ENCODE measurements at places on chromosomes 4 and X.

- no peak for DNase-seq
Measured at GRCh38 chrX:128250621-128251020, 198.4 kb upstream of the ACTRT1 start.

DNA sequence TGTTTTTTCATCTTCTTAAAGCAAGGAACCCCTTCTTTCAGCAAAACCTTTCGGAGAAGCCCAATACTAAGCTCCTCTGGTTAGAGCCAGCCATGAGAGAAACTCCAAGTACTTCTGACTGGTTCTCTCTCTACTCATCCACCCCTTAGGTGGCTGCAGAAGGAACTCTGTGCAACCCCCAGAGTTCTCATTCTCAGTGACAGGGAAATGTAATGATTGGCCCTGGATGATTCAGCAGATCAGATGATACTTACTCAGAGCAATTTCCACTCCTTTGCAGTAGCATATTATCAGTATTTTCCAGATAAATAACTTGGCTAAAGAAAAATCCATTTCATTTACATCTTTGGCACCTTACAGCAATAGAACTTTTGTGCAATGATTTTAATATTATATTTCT lies 3.2 kb downstream of the SPP1 start:
- DNase-seq, result no peak

GRCh38 chrX:38816155-38816554 lies 14.9 kb downstream of the MID1IP1 start:
- DNase-seq, result no peak

DNA sequence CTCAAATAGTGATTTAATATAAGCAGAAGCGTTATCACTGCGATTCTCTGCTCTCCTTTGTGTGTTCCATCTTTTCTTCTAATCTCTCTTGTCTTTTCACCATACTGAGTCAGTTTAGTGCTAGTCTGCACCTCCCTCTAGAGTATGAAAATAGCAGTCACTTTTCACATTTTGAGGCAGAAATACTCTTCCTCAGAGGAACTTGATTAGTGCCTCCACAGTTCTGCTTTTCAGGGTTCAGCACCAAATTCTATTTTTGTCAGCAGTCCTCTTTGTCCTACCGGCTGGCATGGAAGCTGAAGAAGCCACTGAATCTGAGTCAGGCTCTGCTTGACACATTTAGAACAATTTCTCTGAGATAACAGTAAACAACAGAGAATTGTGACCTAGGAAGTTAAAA lies 49.7 kb upstream of the ANKRD17 start:
- peak; percentile 4 for DNase-seq

GRCh38 chrX:40326186-40326965 lies 228.6 kb upstream of the BCOR start:
- no peak for DNase-seq

DNA sequence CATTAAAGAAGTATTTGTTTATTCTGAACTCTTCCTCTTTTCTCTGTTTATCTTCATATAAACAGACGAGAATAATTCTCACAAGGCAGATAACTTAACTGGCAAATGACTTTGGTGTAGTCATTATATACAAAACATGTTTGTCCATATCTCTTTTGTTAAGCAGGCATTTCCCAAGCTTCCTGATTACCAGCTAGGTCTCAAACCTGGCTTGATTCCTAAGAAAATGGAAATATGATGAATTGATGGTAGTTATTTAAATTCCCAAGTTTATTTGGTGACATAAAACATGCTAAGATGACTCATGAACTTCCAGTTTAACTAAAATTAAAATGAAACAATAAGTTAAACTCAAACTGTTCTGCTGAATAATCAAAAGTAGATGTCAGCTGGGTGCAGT lies 96.8 kb downstream of the ARSJ start:
- no peak for DNase-seq

DNA sequence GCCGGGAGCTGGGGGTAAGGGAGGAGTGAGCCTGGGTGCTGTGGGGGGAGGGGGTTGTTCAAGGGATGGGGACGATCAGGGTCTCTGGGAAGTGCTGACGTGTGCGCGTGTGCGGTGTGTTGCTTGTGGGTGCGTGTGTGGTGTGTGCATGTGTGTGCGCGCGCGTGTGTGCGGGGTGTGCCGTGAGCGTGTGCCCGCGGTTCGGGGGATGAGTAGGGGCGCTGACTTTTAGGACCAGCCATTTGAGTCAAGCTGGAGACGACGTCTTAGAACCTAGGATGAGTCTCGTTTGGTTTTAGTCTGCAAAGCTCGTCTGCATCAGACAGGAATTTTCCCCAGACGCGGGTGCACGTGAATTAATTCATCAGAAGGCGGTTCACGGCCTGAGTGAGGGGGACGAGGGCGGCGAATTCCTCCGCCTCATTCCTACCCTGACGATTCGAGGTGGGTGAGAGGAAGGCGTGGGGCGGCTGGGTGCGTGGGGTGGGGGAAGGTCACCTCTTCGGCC lies 950 bp upstream of the TMEM271 start:
- no peak for DNase-seq

- no peak for DNase-seq
Measured at GRCh38 chr4:121711263-121712000, 14.7 kb upstream of the ANXA5 start.

- DNase-seq, result no peak
Measured at GRCh38 chr4:170169699-170170098, 79.9 kb upstream of the AADAT start.

DNA sequence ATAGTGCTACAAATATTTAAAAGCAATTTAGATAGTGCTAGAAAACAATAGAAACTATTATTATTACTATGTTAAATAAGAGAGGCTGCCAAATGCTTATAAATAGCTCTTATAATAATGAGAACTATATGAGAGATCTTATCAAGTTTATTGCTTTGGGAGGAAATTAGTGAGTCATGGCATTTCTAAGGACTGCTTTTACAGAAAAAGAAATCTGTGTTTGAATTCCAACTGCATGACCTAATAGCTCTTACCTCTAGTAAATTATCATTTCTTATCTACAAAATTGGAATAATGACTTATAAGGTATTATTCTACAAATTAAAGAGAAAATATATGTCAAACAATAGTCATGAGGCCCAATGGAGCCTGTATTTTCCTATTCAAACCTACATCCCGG lies 177.2 kb downstream of the GABRG1 start:
- DNase-seq, result no peak

- no peak for DNase-seq
Measured at GRCh38 chr4:24570172-24570571, 14.2 kb downstream of the DHX15 start.

DNA sequence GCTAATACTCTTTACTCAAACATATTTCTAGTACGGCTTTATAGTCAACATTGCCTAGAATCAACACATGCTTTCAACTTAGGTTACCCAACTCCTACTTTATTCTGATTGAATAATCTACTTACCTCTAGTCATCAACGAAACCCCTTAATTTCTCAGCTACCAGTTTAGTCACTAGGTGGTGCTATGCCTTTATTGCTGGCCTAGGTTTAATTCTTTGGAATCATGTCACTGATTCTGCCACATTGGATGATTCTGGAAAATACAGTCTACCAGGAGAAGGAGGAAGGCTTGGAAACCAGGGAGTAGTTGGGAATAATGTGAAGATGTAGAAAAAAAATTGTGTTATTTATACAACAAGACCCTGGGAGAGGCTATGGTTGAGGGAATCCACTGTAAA lies 167.7 kb downstream of the DCAF12L2 start:
- DNase-seq, result peak; percentile 8

DNA sequence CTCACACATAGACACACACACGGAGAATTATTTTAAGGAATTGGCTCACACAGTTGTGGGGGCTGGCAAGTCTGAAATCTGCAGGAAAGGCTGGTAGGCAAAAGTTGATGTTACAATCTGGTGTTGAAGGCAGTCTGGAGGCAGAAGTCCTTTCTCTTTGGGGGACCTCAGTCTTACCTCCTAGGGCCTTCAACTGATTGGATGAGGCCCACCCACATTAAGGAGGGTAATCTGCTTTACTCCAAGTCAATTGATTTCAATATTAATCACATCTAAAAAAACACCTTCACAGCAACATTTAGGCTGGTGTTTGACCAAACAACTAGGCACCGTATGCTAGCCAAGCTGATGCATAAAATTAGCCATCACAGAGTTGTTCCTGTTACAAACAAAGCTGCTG lies 10.7 kb downstream of the MGST2 start:
- DNase-seq, result no peak

- DNase-seq, result no peak
Measured at GRCh38 chr4:14386196-14386595, 616.1 kb upstream of the CPEB2 start.

GRCh38 chrX:57905141-57905540 lies 5.1 kb downstream of the ZXDA start:
- no peak for DNase-seq

DNA sequence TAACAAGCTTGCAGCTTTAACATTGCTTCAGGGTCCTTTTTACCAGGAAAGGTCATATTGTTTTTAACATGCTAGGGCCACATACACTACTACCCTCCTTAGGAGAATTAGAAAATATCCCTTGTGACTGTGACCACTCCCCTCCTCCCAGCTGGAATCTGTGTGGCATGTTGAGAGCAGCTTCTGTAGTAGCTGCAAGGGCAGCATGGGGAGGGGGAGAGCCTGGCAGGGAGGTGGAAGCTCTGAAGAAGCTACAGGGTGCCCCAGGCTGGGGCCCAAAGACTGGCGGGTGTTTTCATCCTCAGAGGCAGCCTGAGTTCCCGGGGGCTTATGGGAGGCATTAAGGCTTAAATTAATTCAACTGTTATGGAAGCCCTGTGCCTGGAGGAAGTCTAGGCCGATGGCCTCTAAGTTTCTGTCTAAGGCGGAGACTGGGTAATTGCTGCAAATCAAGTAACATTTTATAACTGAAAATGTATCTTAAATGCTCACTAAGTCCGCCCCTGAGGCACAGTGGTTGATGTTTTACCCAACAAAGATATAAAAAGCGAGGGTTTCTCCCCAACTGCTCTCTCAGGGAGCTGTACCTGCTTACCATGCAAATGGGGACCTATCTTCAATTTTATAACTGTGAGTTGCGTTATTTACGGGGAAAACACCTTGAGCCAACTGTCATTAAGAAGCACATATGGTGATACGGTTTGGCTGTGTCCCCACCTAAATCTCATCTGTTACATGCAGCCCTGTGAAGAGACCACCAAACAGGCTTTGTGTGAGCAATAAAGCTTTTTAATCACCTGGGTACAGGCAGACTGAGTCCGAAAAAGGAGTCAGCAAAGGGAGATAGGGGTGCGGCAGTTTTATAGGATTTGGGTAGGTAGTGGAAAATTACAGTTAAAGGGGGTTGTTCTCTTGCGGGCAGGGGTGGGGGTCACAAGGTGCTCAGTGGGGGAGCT lies 37.4 kb upstream of the STS start:
- DNase-seq, result no peak

- no peak for DNase-seq
Measured at GRCh38 chr4:12761694-12762093, 722.4 kb downstream of the RAB28 start.
